ENCODE measurements at places on chromosomes 2 and 18.

GRCh38 chr2:216257089-216257488, 115.2 kb downstream of the MARCHF4 start:
- DNase-seq, result no peak

- DNase-seq, result no peak
These were observed 84.2 kb downstream of the ANTXR1 start for GRCh38 chr2:69097148-69097610.

DNA sequence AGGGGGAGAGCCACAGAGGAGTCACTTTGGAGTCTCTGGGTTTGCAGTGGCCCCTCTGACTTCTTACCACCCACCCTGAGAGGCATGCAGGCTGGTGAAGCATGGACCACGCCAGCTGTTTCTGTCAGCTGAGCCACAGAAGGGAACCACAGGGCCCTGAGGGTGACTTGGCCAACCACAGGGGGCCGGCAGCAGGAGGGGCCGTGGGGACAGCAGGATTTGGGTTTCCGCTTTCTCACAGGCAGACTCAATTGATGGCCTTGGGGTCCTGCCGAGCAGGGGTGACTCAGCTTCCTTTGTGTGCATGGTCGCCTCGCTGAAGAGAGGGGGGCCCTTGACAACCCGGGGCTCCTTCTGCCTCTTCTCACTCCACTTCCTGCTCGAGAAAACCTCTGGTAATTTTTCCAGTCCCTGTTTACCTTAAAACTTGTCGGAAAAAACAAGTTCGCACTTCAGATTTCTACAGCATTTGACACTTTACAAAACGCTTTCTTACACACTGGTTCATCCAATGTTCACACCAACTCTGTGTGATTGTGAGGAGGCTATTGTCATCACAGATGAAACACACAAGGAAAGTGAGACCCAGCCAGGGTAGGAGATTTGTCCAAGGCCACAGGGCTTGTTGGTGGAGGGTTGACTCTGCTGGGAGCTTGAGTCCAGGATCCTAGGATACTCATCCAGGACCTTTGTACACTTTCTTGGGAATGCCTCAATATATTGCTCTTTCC, 311.2 kb downstream of the LPIN1 start:
- DNase-seq, result no peak

GRCh38 chr2:138779781-138780445, at the start of gene NXPH2:
TSS of gene NXPH2 (minus strand) at chr2:138780390. CDS start at chr2:138780241, 149 bp downstream.
- no peak for DNase-seq

- DNase-seq, result no peak
These were observed 2010.0 kb upstream of the PIK3C3 start for GRCh38 chr18:39945076-39945475.

- DNase-seq, result no peak
These were observed 229.2 kb downstream of the GALR1 start for GRCh38 chr18:77478646-77479442.

DNA sequence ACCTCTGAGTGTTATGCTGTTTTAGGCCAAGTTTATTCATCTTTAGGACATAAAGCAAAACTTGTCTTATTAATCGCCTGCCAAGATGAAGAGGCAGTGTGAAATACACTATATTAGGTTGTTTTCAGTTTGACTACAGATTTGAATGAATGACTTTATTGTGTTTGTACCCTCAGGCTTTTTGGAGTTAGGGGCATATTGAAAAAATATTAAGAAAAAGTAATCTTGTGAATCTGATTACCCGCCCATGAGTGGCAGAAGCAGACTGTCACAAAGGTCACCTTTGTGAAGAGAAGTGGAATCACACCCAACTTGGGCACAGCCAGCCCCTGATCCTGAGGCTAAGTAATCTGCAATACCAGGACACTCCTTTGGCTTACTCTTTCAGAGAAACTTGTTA, 382.5 kb downstream of the NYAP2 start:
- no peak for DNase-seq

GRCh38 chr2:156182132-156182531, 150.4 kb downstream of the NR4A2 start:
- no peak for DNase-seq

- no peak for DNase-seq
These were observed 36.9 kb downstream of the KCTD18 start for GRCh38 chr2:200472853-200473464.

- DNase-seq, result no peak
These were observed 646 bp downstream of the PHLPP1 start for GRCh38 chr18:62715759-62716615.

DNA sequence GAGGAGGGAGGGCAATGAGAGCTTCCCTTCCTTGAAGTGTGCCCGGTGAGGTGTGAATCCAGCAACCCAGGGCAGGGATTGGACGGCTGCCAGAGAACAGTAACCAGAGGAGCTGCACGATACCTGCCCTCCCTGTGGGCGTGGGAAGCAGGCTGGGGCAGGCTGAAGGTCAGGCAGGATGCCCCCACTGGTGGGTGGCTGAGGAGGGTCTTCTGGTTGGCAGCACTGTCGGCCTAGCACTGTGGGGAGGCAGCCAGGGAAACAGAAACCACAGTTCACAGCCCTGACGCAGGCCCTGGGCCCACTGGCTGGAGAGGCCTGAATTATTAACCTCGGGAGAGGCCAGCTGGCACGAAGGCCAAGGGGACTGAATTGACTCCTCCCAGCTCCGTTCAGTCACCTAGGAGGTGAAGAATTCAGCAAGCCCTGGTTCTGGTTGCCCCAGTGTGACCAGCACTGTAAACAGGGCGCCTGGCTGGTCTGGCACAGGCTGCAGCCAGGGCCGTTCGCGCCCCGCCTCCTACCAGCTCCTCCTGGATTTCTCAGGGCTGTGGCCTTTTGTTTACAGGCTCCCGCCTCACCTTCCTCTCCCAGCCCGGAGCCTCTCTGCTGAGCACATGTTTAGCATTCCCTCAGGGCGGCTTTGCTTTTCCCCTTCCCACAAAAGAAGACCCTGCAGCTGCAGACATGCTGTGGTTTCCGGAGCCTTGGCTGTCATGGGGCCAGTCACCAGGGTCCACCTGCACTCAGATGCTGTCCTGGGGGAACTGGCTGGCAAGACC, 97.8 kb downstream of the B3GNT2 start:
- no peak for DNase-seq

- DNase-seq, result no peak
These were observed 25.9 kb downstream of the MRO start for GRCh38 chr18:50793641-50794565.

DNA sequence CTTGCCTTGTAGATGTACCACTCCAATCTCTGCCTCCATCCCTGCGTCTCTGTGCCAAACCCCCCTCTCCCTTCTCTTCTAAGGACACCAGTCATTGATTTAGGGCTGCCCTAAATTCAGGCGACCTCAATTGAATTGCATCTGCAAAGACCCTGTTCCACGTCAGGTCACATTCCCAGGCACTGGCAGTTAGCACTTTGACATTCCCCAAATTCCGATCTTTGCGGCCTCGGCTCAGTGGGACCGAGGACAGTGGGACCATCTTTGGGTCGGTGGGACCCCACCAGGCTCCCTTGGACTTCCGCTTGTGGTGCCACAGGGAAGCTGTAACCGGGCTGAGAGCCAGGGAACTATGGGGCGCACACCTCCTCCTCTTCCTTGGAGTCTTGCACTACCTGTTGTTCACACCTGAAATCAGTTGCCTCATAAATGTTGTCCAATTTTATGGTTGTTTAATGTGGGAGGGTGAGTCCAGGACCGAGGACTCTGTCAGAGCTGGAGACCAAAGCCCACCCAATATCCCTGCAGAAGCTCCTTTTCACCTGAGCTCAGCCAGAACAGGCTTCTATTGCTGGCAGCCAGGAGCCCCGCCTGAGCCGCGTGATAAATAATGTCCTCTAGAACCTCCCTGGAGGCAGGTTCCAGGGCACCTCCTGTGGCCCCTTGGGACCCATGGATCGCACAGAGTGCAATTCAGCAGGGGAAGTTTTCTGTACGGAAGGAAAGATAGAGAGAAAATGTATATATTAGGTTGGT, 271.6 kb downstream of the EIPR1 start:
- no peak for DNase-seq

Measured in cortex of kidney (tissue), 1 donor.